DMS 273 treated with DMSO at 0.1 percent for 48 hours (cell line): ENCODE measurements at places on chromosomes 2 and 18.

DNA sequence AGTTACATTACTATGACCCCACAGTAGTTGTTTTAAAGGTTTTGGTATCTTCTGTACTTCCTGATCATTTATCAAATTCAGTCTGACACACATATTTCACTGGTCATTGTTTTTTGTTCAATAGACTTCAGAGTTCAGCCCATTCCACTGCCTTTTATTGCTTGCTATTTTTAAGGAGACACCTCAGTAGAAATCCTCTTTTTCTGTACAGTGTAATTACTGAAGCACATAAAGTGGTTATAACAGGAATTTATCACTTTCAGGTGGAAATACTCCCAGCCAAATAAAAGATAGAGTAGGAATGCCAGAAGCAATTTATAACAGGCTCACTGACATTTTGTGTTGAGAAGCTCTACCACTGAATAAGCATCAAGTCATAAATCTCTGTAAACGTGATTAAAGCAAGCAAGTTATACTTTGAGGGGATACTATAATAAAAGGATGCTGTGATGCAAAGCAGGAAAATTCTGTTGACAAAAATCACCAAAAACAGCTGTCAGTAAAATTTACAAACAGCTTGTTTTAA is 6.6 kb upstream of the BARD1 start:
- DNase-seq = no peak

DNA sequence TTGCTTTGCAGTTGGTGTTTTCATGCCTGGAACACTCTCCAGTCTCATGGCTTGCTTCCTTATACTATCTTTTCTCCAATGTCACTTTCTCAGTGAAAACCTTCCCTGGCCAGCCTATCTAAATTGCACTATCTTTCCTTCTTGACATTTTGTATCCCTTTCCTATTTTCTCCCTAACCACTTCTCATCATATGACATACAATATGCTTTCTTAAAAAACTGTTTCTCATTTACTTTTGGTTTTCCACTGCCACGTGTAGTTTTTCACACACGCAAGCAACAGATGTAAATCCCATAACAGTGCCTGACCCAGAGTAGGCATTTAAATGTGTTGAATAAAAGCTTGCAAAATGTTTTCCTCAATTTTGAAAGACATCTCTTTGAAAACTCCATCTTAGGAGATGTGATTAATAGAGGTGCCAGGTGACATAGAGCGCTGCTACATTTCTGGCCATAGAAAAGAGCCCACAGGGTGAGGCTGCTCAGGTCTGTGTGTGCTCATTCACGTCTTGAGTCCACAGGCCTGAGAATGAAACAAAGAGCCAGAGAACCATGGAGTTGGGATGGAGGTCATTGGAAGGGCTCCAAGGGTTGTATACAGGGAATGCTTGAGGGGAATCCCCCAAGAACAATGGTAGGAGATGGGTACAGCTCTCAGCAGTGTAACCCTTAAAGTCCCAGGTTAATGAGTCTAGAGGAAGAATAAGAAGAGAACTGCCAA is 12.7 kb downstream of the ZNF24 start:
- DNase-seq = no peak

DNA sequence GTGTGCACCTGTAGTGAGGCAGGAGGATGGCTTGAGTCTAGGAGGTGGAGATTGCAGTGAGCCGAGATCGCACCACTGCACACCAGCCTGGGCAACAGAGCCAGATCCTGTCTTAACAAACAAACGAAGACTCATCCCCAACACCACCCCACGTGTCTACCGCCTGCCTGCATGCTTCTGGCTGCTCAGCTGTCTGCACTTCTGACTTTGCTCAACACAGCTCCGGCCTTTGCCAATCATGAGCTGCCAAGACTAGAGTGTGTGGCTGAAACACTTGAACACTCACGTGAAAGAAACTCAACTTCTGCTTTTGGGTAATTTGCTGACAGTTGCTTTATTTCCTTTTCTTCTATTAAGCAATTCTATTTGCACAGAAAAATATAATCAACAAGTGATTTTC is 32.1 kb upstream of the SP3 start:
- no peak for DNase-seq

DNA sequence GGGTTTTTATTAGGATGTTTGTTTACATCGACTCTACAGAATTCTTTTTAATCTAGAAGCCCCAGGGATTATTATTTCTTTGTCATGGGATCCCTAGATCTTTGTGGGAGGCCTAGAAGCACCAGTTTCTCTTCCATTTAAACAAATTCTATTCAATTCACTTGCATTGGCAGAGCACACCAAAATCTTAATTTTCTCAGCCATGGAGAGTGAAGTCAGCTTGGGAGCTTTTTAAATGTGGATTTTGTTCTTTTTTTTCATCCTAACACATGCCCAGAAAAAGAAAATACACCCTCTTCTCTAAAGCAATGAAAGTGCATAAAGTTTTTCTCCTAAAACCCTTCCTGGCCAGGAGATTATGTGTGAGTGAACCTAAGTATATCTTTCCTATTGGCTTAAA is 38.5 kb downstream of the CDCA7 start:
- no peak for DNase-seq

DNA sequence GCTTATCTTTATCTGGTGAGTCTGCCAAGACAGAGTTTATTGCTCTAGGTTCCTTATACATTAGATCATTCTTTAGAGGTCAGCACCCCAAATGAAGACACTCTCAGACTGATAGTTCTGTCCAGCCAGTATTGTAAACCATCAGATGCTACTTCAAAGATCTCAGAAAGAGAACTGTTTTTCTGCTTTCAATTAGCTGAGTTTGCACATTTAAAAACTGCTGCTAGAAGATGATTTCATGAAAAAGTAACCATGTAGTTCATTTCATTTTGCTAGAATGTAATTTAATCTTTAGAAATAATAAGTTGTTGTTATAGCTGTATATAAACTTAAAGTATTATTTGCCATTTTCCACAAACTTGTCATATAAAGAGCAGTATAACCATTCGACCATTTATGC is 344.5 kb upstream of the ATP5MC3 start:
- DNase-seq = no peak
